Pulmonary artery endothelial cell (primary cell): ENCODE measurements at places on chromosomes 12 and 14. TPM values are rescaled to one million over a fixed set of nuclear protein-coding genes. Genes with fewer than 3 reads are reported as not detected.

Gene MYF6
- not detected in 2 replicates for total RNA-seq

DNA sequence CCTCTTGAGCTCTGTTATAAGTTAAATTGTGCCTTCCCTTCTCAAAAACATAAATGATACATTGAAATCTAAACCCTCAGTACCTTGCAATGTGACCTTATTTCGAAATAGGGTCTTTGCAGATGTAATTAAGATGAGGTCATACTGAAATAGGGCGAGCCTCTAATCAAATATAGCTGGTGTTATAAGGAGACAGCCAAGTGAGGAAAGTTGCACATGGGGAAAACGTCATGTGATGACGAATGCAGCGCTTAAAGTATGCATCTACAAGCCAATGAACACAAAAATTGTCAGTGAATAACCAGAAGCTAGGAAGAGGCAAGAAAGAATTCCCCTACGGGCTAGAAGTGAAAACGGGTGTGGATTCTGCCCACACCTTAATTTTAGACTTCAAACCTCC lies 305.2 kb upstream of the FOXG1 start:
- no peak for DNase-seq

- peak; percentile 3 for DNase-seq
Measured at GRCh38 chr14:29419736-29420135, 507.9 kb downstream of the PRKD1 start.

GRCh38 chr12:17577405-17577804 lies 512.6 kb downstream of the RERGL start:
- no peak for DNase-seq

GRCh38 chr12:1857821-1858220 lies 37.5 kb downstream of the LRTM2 start:
- no peak for DNase-seq
